ENCODE measurements at places on chromosomes 6 and 20.

GRCh38 chr20:18978311-18978710 lies 164.7 kb downstream of the SCP2D1 start:
- no peak for DNase-seq

GRCh38 chr20:19937218-19937617 lies 79.9 kb upstream of the NAA20 start:
- no peak for DNase-seq

- DNase-seq, result no peak
Observed at GRCh38 chr6:42391441-42391840, 60.3 kb downstream of the TRERF1 start.

DNA sequence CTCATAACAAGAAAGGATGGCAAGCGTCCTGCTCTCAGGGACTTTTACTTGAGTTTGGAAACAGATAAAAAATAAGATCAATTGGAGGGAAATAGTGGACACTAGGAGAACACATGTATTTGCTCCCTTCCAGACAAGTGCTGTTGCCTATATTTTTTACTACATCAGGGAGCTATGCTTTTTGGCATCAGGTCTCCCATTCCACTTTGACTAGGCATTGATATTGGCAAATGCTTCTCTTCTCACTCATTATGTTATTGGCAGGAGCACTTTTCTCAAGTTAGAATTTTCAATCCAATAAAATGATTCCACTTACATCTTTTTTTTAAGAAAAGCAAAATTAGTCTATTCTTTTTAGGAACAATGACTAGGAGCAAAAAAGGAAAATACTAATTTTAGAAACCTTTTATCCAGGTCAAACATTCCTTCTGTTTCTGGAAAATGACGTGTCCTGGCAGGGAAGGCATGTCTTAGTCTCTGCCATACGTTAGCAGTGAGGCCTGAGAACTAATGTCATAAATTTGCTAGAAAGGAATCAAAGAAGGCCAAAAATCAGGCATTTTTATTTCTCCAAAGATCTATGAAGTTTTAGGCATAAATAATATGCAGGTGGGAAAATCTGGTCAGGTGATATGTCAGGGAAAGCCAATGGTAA lies 21.4 kb downstream of the BCAS1 start:
- DNase-seq, result no peak

DNA sequence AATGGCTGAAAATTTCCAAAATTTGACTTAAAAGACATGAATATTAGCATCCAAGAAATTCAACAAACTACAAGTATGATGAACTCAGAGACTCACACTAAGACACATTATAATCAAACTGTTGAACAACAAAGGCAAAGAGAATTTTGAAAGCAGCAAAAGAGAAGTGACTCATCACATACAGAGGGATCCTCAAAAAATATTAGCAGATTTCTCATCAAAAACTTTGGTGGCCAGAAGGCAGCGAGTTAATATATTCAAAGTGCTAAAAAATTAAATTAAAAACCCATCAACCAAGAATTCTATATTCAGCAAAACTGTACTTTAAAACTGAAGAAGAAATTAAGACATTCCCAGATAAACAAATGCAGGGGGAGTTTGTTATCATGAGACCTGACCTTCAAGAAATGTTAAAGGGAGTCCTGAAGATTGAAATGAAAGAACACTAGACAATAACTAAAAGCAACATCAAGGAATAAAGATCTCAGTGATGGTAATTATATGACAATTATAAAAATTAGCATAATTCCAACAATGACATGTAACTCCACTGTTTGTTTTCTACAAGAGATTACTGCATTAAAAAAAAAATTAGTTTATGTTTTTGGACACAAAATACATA lies 150.0 kb downstream of the RNASET2 start:
- DNase-seq, result no peak

DNA sequence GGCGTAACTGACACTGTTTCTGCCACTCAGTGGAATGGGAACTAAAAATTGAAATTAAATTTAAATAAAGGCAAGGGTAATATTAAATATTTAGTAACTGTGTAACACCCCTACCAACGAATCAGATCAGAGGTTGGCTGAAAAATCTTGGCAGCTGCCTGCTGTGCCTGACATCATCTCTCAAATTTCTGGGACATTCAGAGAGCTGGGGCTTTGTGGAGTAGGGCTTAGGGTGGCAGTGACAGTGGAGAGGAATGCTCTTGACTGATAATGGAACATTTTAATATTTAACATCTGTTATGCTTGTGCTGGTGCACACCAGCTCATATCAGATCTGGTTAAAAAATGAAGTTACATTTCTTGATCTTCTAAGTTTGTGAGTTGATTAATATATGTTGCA lies 62.2 kb downstream of the RFPL4B start:
- DNase-seq, result peak; percentile 40

- peak; percentile 83 for DNase-seq
Observed at GRCh38 chr20:3172933-3173609, at the start of gene LZTS3. LZTS3 (minus strand) TSS chr20:3173549; CDS start chr20:3167163, 6,386 bp downstream.

GRCh38 chr20:56403465-56403864 lies 8.6 kb upstream of the CASS4 start:
- no peak for DNase-seq

DNA sequence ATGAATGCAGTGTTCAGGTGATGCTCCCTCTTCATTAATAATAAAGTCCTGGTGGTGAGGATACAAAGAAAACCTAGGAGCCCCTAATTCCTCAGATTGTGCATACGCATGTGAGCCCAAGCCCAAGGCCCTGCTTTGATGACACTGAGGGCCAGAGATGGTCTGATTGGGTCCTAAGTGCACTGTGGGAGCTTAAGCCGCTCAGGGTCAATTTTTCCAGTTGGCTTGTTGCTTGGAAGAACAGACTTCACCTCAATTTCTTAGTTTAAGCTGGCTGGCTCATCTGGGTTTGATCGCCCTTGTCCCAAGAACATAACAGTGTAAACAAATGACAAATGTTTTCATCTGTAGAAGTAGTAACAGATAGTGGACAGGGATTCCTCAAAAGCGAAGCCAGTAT lies 41.4 kb downstream of the INSM1 start:
- DNase-seq, result no peak

DNA sequence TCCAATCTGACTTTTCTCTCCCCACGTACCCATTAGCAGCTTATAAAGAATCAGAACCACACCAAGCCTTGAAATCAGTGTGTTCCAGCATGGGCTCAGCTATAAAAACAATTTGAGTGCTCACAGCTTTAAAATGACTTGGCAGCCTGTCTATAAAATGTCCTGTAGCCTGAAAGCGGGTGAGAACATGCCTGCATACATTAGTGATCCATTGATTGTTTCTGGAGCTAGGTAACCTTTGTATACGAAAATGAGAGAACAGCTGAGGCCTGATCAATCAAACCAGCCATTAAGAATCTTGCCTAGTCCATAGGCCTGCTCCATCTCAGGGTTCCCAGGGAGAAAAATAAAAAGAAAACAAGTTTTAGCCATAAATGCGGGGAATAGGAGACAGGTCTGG lies 245.8 kb upstream of the SULF2 start:
- no peak for DNase-seq

DNA sequence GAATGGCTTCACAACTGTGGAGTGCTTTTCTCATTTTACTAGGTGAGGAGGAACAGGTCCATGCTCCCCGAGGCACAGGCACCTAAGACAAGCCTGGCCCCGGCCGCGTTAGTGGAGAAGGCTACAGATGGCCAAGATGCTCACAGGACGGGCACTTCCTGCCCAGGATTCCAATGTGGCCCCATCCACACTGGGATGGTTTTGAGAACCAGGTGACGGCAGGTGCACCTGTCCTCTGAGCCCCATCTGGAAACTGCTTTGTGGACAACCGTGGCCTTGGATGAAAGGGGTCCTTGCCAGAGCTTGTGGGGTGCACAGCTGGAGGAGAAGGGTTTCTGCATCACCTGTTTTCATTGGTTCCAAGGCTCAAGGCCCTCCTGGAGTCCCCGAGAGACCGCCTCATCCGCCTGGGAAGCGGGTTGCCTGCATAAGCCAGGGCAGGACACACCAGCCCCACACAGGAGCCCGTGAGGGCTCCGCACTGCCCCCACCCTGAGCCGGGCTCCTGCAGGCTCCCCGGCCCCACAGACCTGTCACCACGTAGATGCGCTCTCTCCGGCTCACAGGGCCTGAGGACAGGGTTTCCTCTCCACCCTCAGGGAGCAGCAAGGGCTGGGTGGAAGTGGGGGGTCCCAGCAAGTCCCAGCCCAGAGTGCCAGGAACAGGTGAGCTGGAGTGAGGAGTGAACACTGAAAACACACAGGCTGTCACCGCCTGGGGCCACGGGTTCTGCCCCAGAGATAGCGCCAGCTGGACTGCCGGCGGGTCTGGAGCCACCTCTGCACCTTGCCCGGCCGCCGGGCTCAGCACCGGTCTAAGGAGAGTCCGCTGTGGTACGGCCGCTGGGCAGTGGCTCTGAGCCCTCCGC lies 18.3 kb downstream of the NTSR1 start:
- DNase-seq, result no peak

DNA sequence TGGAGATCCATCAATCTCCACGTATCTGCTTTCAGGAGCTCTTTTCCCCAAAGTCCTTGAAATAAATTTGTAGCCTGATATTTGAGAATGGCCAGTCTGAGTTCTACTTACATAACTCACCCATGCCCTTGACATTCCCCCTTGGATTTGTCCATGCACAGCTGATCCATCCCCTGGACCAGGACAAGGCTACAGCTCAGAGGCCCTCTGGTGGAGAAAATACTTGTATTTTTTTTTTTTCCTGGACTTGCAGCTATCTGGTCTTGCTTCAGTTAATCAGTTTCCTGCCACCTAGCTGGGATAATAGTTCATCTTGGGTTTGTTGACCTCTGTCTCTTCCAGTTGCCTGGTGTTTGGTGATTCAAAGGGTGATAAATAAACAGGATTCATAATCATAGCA lies 467.6 kb downstream of the DHX35 start:
- peak; percentile 12 for DNase-seq

DNA sequence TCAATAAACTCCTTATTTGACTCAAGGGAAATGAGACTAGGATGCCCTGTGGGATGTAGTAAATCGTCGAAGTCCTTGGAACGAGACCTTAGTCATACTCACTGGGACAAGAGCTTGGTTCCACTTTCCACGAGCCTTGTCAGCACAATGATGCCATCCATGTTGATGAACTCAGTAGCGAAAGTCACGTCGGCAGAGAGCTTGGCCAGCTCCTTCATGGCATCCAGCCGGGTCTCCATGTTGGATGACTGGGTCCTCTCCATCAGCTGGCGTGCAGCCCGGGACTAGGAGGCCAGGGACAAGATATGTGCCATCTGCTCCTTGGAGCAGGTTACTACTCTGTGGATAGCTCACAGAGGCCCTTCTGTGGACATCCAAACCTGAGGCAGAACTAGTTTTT lies 17.5 kb downstream of the ELMO2 start:
- DNase-seq, result no peak

DNA sequence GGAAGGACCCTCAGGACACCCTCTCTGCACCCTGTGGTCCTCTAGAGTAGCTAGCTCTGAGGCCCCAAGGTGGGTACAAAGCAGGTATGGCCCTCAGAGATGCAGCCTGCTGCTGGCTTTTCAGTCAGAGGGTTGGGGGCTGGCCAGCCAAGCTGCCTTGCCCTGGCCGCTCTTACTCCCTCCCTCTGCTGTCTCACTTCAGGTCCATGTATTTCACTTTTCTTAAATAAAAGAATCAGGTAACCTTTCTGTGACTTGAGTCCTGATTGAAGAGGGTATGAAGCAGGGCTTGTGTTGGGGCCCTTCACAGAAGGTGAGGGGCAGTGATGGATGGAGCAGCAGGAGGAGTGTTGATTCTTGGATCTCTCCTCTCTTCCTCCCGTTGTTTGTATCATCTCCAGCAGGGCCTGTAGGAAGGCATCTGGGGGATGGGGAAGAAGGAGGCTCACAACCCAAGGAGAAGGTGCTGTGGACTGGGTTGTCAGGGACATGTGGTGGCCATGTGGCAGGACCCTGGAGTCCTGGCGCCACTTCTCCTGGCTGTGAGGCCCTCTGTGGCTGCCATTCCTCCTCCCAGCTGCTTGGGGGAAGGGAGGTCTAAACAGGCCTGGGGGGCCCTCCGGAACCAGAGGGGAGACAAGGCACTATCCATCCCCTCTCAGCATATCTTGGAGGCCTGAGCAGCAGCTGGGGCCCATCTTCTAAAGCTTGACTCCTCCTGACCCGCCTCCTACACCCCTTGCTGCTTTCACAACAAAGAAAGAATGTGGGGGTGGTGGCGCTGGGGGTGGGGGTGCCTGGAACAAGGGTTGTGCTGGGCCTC lies 1.1 kb upstream of the PTK7 start:
- DNase-seq, result peak; percentile 62

GRCh38 chr20:10672624-10673127 lies 1.1 kb downstream of the JAG1 start:
- DNase-seq, result peak; percentile 46

GRCh38 chr6:40444312-40444711 lies 142.9 kb downstream of the LRFN2 start:
- no peak for DNase-seq

GRCh38 chr6:168507297-168507696 lies 66.3 kb downstream of the SMOC2 start:
- no peak for DNase-seq

- no peak for DNase-seq
Observed at GRCh38 chr6:11380549-11380948, 148.1 kb upstream of the NEDD9 start.

- no peak for DNase-seq
Observed at GRCh38 chr20:17210983-17211382, 15.9 kb upstream of the PCSK2 start.

- DNase-seq, result no peak
Observed at GRCh38 chr6:160316261-160316660, 31.9 kb upstream of the SLC22A3 start.

- DNase-seq, result no peak
Observed at GRCh38 chr6:13575377-13575775, 975 bp downstream of the SIRT5 start.

DNA sequence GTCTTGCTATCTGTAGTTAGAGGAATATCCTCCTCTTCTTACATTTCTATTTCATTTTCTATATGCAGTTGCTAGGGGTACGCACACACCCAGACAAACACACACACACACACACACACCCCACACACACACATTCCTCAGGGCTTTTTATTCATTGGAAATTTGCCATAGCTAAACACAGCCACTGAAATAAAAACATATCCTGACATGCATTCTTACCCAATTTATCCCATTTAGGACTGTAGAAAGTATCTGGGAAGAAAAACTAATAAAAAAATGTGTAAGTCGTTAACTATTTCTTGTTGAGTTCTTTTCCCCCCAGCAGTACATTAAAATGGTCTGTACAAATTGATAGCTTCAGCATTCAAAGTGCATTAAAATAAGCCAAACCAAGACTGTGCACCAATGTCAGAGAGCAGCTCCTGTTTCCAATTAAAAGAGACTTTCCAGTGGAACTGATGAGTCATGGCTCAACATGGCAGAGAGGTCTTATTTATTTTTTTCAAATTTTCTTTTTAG lies 357.9 kb upstream of the AGPAT4 start:
- DNase-seq, result peak; percentile 68

DNA sequence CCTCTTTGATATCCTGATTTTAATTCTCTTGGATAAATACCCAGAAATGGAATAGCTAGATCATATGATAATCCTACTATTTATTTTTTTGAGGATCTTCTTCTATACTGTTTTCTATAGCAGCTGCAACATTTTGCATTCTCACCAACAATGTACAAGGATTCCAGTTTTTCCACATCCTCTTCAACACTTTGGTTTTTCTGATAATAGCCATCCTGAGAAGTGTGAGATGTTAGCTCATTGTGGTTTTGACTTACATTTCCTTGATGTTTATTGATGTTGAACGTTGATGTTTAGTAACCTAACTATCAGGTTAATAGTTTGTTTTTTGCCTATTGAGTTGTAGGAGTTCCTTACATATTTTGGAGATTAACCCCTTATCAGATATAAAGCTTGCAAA lies 217.3 kb downstream of the LRFN2 start:
- no peak for DNase-seq

Measured in AG08395 (cell line).